Esophagus squamous epithelium (tissue), 5 donors: ENCODE measurements at places on chromosomes 12 and 14.

- DNase-seq = no peak
These were observed 37.5 kb downstream of the P2RX7 start for GRCh38 chr12:121170151-121170550.

GRCh38 chr12:120640861-120641833 is 721 bp downstream of the CABP1 start:
- DNase-seq = no peak

GRCh38 chr14:56189307-56189706 is 71.1 kb downstream of the PELI2 start:
- no peak for DNase-seq

DNA sequence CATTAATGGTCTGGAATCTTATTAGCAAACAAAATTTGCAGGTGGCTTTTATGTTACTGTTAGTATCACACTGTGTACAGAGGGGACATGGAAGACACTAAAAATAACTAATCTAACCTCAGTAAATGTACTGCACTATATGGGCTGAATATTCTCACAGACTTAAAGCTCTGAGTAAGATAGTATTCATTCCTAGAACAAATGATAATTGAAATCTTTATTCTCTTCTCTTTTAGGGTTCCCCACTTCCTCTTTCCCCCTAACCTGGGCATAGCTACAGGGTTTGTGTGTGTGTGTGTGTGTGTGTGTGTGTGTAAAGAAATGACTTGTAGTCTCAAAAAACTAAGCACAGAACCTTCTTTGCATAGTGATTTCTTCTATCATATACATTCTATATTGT is 21.4 kb upstream of the HECTD1 start:
- no peak for DNase-seq

DNA sequence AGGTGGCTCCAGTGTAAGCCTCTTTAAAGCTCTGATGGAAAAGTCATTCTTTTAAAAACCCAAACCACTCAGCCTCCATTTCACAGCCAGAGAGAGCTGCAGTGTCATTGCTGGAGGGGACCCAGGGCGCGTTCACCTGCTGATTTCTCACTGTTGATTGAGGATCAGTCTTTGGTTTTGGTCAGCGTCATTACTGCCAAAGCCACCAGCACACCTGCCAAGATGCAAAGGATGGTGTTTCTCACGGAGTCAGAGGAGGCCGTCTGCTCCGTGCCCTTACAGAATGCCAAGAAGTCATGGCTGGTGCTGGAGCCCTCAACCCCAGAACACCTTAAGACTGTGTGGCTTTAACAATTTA is 32.8 kb upstream of the BATF start:
- no peak for DNase-seq

- no peak for DNase-seq
These were observed 52.5 kb downstream of the BEGAIN start for GRCh38 chr14:100534528-100535286.

- DNase-seq = no peak
These were observed 38.9 kb downstream of the FBXO33 start for GRCh38 chr14:39393289-39393688.

- no peak for DNase-seq
These were observed 87.4 kb downstream of the TTC8 start for GRCh38 chr14:88911809-88912208.

DNA sequence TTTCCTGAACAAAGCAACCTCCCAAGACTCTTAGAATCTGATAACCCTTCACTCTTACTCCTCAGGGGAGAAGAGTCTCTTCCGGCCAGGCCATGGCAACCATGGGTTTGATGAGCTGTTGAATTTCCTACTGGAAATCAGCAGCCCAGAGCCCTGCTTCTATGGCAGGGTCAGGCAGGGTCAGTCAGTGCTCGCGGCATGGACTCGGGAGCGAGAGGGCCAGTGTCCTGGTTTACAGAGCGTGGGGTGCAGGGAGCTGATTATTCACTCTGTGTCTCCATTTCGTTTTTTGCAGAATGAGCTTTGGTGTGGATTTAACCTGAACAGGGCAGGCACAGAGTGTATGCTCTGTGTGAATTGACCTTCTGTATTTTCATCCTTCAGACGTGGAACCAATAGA is 340.6 kb upstream of the SFSWAP start:
- DNase-seq = no peak

DNA sequence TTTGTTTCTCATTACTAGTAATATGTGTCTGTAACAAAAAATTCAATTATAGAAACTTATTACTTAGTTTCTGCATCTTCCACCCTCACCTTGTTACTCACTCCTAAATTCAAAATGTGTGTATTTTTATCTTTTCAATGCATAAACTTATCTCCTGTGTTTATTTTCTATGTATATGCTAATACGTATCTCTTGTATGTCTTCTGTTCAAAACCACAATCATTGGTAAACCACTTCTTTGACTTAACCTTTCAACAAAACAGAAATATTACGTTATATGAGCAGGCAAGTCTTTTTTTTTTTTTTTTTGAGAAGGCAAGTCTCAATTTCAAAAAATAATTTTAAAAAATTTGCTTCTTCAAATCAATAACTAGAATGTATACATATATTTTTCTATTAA is 39.2 kb upstream of the RPH3A start:
- DNase-seq = no peak

DNA sequence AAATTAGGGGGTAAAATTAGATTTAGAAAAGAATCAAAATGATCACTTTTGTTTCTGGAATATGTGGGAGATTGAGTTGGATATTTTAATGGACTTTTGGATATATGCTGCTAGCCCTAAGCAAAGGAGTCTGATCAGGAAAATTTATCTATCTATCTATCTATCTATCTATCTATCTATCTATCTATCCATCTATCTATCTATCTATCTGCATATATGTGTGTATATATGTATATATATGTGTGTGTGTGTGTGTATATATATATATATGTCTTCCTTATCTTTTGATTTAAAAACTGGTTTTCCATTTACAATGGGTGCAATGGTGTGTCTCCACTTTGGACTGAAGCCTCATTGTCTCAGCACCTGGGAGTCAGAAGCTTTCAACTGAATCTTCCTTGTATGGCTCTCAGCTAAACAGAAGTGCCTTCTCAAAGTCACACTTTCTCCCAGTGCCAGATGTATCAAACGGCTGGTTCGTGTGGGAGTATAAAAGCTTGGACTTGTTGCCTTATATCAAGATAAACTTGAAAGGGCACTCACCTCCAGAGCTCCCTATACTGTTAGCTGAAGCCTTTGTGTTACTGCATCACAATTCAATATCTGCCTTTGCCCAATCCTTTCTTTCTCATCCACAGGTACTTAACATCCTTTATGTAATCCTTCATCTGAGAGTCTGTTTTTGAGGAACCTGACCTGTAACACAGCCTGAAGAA is 31.6 kb upstream of the CD69 start:
- no peak for DNase-seq

GRCh38 chr12:58051378-58051777 is 110.0 kb downstream of the ATP23 start:
- DNase-seq = no peak

- no peak for DNase-seq
These were observed at the start of gene DTX3 for GRCh38 chr12:57604454-57604991. DTX3 (plus strand) TSS chr12:57604824; CDS start chr12:57606518, 1,694 bp downstream.

GRCh38 chr14:95953111-95953724 is 76.6 kb downstream of the TUNAR start:
- no peak for DNase-seq

GRCh38 chr12:79643821-79644220 is 46.9 kb downstream of the PAWR start:
- DNase-seq = no peak

DNA sequence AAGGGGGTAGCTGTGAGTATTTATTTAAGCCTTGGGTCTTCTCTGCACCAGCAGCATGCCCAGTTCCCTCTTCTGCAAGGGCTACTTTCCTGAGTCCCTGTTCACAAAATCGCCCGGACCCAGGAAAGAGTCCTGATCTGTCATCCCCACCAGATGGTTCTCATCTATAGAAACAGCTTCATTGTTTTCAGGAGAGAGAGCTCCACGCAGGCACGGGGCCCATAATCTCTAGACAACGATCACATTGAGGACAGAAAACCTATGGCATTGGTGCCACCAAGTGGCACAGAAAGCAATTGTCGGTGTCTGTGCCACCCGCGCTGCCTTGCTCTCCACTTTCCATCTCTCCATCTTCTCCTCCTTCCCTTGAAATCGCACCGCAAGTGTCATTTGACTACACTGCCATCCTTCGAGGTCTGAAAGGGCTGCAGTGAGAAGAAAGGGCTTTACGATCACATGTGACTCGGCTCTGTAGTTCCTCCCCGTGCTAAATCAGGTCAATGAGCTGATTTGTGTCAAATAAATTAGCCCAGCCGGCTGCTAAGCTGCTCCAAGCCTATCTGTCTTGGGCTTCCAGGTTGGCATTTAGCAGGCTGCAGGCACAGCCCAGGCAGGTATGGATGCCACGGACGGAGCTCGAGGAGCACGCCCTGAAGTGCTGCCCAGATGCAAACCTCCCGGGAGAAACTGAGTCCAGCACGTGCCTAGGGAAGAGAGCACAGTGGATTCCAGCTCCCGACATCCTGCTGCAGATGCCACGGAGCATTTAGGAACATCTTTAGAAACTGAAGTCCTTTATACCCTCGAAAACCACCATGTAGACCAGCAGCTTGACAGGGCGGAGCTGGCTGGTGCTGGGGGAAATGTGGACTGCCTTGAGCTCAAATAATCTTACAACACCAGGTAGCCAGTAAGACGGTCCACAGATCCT is 28.8 kb downstream of the SPRING1 start:
- no peak for DNase-seq

- DNase-seq = no peak
These were observed 521 bp upstream of the PIP4K2C start for GRCh38 chr12:57590479-57590863.

DNA sequence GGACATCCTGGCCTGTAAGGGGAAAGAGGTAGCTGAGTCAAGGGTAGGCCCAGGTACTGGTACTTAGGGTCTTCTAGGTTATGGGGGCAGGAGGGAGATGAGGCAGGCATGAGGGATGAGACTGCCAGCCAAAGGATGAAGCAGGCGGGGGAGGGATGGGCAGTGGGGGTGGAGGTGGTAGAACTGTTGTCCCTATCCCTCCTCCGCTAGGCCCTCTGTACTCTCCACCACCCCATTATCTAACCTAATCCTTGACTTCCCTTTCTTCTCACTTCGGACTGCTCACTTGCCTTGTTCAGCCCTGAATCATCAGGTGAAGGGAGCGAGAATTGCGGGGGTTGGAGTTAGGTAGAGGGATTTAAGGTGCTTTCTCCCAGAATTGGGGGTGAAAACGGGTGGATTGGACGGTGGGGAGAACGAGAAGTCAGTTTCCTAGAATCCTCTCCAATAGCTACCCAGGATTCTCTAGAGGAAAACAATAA is 562 bp downstream of the PAN2 start:
- DNase-seq = no peak
